ENCODE measurements at places on chromosomes 6 and 20.

DNA sequence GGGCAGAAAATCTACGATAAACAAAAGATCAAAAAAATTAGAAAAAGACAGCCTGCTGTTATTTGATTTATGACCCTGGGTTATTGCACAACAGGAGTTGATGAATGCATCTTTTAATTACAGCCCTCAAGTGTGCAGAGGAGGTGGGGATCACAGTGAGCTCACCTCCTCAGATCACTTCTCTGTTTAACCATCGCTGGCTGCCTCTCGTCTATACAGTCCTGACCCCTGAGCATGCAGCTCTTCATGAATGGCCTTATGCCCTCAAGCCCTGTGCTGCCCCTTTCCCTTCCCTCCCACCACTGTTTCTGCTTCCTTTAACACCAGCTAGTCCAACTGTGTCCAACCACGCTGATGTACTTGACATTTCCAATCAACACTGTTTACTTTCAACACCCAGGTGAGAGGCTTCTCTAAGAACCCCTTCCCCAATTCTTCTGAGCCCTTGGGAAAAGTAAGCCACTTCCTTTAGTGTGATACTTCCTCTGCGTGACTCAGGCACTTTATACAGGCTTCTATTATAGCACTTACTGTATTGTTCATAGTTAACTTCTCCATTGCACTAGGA is 60.6 kb upstream of the RIPOR2 start:
- no peak for DNase-seq

DNA sequence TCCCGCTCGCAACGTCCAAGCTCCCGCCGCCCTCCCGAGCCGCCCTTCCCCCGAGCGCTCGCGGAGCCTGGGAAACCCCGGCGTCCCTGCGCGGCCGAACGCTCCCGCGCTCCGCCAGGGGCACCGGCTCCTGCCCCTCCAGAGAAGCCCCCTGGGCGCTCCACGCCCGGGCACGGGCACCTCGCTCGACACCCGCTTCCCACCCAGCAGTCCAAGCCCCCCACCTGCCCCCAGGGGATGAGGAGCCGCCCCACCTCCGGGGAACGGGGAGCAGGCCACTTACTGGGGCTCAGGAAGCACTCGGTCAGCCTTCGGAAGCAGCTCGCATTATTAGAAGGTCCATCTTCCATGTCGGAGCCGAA is 1.4 kb downstream of the PDE10A start:
- no peak for DNase-seq

- no peak for DNase-seq
Observed at GRCh38 chr20:47816487-47817451, 31.5 kb upstream of the SULF2 start.

DNA sequence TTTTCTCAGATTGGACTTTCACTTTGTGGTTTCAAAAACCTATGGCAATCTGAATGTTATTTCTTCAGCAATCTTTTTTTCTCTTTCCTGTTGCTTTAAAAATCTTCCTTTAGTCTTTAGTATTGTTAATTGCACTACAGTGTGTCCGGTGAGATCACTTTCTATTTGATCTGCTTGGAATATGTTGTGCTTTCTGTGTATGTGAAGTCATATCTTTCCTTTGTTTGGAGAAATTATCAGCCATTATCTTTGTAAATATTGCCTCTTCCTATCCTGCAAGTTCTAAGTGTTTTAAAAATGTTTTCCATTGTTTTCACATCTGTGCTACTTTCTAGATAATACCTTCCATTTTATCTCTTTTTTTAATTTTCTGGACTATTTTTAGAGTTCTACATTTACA is 171.4 kb upstream of the PRSS16 start:
- DNase-seq: no peak

DNA sequence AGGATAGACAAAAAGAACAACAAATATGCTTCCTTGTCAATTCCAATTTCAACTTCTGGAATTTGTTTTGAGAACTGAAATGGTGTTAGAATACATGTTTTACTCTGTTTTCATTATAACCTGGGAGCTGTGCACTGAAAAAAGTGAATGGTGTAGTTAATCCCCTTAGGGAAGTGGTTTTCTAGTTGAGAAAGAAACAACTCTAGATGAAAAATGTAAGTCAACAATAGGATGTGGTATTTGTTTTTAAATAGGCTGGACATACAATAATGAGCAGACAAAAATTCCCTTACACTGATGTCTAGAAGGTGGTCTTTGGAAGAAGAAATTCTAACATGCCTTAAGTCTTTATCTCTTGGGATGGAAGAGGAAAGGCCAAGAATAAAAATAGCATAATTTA is 59.9 kb upstream of the TINAG start:
- DNase-seq: no peak

GRCh38 chr6:89346433-89346832 is 6.1 kb downstream of the UBE2J1 start:
- DNase-seq: no peak

- no peak for DNase-seq
Observed at GRCh38 chr6:53615633-53616449, 49.7 kb downstream of the KLHL31 start.

- peak; percentile 47 for DNase-seq
Observed at GRCh38 chr20:4108495-4109306, 93.3 kb upstream of the RNF24 start.

DNA sequence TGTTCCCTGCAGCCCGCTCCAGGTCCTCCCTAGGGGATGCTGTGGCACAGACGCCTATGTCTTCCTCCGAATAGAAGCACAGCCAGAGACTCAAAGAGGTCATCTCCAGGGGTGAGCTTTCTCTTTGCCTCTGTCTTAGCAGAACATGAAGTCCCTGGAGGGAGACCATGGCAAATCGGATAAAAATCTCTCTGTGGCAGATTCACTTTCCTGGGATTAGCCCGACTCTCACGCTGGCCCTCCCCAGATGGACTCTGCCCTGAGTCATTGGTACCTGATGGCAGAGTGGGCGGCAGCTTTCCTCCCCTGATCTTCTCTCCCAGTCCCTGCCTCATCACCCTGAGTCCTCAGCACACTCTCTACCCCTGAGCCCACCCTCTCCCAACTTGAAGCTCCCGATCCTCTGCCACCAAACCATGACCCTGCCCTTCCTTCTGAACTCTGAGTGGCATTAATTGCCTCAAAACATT is 58.0 kb upstream of the CCDC167 start:
- DNase-seq: no peak

DNA sequence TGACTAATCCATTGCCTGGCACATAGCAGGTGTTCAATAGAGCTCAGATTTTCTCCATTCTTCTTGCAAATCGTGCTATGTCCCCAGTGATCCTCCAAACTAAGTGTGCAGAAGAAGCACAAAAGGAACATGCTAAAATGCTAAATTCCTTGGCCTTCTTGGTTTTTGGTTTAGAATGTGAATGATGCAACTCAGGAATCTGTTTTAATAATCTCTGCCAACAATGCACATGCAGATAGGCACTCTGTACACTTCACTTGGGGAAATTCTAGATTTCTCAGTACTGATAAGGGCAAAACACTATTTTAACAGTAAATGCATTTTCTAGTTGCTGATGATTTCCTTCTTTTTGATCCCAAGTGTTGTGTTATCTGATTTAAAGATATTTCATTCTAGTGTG is 35.2 kb downstream of the SLC22A1 start:
- no peak for DNase-seq

All from stimulated activated CD4-positive, alpha-beta T cell treated with anti-CD3 and anti-CD28 coated beads, TNF-alpha, amount 100 ng/mL, for 48 hours (primary cell).